A172 (cell line): ENCODE measurements at places on chromosomes 1 and 21. TPM values are rescaled to one million over a fixed set of nuclear protein-coding genes. Genes with fewer than 3 reads are reported as not detected.

The CFHR2 gene
- not detected in 2 replicates for total RNA-seq

The DPH5 gene
- 29.5 and 39.4 TPM in 2 replicates for total RNA-seq

The ASAP3 gene
- 19.7 and 19.9 TPM in 2 replicates for total RNA-seq

The VCAM1 gene
- 0.05 and 1.1 TPM in 2 replicates for total RNA-seq

The DRAXIN gene
- 4.0 and 7.0 TPM in 2 replicates for total RNA-seq

The GJA9 gene
- total RNA-seq, result not detected in 2 replicates

The PSEN2 gene
- total RNA-seq, result 45.7 and 46.0 TPM in 2 replicates

The MAB21L3 gene
- not detected in 2 replicates for total RNA-seq

The SIM2 gene
- 0.86 and 5.1 TPM in 2 replicates for total RNA-seq

The SMCP gene
- total RNA-seq, result not detected in 2 replicates

The FAM131C gene
- total RNA-seq, result 1.1 and 1.8 TPM in 2 replicates

The GUCA2B gene
- not detected in 2 replicates for total RNA-seq

The DVL1 gene
- total RNA-seq, result 47.7 and 58.2 TPM in 2 replicates

The ECE1 gene
- total RNA-seq, result 65.8 and 66.3 TPM in 2 replicates

The LCA5L gene
- total RNA-seq, result 2.7 and 3.4 TPM in 2 replicates

DNA sequence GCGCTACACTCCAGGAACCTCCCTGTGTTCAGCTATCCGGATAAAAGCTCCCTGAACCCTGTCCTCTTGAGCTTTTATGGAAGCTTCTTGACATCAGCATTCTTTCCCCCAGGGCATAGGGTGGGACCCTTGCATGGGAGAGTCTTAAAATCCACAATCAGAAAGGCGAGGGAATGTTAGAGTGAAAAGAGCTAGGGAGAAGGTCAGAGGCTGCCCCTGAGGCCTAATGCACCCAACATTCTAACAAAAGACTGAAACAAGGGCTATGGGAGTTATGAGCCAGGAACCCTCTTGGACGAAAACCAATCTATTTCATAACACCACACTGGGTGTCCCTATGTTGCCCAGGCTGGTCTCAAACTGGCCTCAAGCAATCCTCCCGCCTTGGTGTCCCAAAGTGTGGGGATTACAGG is 36.7 kb downstream of the NEK2 start:
- DNase-seq, result no peak

GRCh38 chr1:111512132-111512889 is 8.9 kb upstream of the ADORA3 start:
- DNase-seq, result no peak

- DNase-seq, result peak; percentile 56
These were observed 153.4 kb downstream of the FMN2 start for GRCh38 chr1:240244968-240245628.

- no peak for DNase-seq
These were observed 5.8 kb upstream of the ITGB2 start for GRCh38 chr21:44926331-44927101.

GRCh38 chr1:3918966-3919611 is 19.0 kb upstream of the C1orf174 start:
- no peak for DNase-seq

DNA sequence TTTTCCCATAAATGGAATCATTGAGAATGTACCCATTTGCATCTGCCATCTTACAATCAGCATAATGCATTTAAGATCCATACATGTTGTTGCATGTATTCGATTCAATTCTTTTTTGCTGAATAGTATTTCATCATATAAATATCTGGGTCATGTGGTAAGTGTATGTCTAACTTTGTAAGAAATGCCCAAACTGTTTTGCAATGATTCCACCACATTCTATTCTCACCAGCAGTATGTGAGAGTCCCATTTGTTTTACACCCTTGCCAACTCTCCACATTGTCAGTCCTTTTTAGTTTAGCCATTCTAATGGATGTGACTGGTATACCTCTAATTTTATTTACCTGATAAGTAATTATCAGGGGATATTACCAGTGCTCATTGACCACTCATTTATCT is 115.8 kb upstream of the PBX1 start:
- no peak for DNase-seq

- peak; percentile 58 for DNase-seq
These were observed 340.4 kb downstream of the USP25 start for GRCh38 chr21:16070207-16070651.

DNA sequence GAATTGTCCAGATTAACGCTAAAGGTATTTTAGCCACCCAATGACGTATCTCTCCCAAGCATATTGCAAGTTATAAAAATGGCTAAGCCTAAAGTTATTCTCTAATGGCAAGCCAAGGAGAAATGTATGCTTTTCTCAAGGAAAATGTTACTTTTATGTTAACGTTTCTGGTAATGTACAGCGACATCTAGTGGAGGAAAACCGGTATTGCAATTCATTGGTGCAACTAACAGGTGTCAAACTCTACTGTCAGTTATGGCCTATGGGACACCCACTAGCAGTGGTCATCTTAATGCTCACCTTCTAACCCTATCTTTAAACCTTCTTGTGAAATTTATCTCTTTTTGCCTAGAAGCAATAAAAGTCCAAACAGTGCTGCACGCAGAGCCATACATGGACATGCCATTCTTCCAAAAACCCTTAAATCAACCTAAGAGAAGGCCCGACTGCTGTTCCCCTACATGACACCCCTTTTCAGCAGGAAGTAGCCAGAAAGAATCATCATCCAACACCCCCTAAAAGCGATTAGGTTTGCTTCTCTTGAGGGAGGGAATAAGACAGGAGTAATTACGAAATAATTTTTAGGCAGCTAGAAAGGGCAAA is 68.7 kb upstream of the LRIF1 start:
- peak; percentile 25 for DNase-seq

GRCh38 chr1:154557939-154558719 is at the start of gene UBE2Q1:
TSS of gene UBE2Q1 (minus strand) at chr1:154558662. CDS start at chr1:154558553, 109 bp downstream.
- no peak for DNase-seq

GRCh38 chr1:7753641-7754040 is 17.5 kb upstream of the VAMP3 start:
- no peak for DNase-seq

DNA sequence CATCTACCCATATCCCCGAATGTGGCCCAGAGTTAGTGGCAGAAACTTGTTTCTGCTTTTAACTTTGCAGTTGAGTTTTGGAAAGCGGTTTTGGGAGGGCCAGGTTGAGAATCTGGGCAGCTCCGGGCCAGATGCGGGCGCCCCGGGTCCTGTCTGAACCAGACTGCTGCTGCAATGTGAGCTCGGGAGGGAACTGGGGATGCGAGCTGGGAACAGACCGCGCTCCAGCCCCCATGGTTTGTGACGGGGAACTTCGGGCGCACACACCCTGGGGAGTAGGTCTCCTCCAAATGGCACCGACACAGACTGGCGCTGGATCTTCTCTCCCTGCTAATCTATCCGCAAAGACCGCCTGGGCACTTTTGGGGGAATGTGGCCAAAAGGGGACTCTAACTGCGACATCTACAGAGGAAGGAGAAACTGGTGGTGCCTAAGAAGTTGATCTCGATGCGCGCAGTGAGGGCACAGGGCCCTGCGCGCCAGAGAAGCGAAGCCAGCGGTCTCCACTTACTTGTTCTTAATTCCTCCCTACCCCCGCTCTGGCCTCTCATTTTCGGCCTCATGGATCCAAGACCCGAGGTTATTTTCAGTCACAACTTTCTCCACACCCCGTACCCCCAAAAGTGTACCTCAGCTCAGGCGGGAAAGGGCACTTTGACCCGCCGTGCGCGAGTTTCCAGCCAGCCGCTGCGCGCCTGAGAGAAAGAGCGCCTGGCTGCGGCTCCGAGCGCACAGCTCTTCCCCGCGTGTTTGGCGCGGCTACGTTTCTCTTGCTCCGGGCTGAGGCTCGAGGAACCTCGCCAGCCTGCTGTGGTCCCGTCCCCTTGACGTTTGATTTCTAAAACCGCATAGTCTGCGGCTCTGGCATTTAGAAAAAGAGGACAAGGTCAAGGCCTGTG is 411.0 kb upstream of the ESRRG start:
- no peak for DNase-seq

GRCh38 chr1:25026304-25026703 is 96.2 kb upstream of the RUNX3 start:
- no peak for DNase-seq

GRCh38 chr21:42616446-42616845 is 37.0 kb upstream of the PDE9A start:
- DNase-seq, result no peak

DNA sequence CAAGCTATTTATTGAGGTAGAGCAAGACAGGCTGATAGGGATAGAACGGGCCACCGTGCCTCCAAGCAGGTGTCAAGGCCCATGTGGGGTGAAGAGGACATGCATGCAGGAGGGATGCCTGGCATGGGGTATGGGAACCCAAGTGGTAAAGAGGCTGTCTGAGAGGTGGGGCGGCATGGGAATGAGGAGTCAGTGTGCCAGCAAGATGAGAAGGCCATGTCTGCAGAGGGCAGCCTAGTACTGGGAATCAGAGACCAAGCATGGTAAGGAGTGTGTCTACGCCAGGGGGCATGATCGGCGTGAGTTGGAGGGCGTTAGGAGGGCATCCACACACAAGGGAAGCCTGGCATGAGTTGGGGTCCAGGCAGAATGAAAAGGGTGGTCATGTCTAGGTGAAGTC is 303.7 kb upstream of the PLD5 start:
- no peak for DNase-seq

DNA sequence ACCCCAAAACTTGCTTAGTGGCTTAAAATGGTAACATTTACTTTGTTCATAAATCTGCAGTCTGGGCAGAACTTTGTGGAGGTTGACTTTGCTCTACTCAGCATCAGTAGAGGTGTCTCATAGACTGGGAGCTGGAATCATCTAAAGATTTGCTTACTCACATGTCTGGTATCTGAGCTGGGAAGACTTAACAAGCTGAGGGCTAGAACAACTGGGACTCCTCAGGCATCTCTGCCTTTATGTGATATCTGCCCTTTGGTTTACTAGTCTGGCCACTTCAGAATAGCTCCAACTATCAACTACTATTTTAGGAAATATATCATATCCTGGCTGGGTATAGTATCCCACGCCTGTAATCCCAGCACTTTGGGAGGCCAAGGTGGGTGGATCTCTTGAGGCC is 82.5 kb downstream of the C4BPA start:
- peak; percentile 10 for DNase-seq

- DNase-seq, result no peak
These were observed 2.1 kb downstream of the HJV start for GRCh38 chr1:146019231-146020057.

- DNase-seq, result no peak
These were observed 41.8 kb upstream of the TTC22 start for GRCh38 chr1:54842963-54843362.

GRCh38 chr1:30274173-30274970 is 449.0 kb downstream of the MATN1 start:
- no peak for DNase-seq

GRCh38 chr1:113247355-113247754 is 143.0 kb upstream of the MAGI3 start:
- no peak for DNase-seq

DNA sequence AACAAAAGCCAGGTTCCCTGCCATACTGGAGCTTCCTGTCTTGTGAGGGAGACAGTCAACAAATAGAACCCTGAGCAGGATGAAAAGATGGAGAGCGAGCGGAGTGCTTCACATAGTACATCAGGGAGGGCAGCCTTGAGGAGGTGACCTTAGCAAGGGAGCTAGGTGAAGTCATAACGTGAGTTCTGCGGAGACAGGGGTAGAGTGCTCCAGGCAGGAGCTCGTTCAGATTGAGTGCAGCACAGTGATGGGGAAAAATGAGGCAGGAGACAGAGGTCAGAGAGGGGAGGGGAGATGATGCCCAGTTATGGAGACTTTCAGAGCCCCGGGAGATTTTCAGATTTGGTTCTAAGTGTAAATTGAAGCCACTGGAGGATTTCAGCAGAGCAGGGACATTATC is 15.3 kb upstream of the CLIC6 start:
- DNase-seq, result no peak

- peak; percentile 53 for DNase-seq
These were observed 205.1 kb downstream of the TRABD2B start for GRCh38 chr1:47791879-47792608.

GRCh38 chr1:1407636-1408318 is 684 bp upstream of the MRPL20 start:
- peak; percentile 7 for DNase-seq

DNA sequence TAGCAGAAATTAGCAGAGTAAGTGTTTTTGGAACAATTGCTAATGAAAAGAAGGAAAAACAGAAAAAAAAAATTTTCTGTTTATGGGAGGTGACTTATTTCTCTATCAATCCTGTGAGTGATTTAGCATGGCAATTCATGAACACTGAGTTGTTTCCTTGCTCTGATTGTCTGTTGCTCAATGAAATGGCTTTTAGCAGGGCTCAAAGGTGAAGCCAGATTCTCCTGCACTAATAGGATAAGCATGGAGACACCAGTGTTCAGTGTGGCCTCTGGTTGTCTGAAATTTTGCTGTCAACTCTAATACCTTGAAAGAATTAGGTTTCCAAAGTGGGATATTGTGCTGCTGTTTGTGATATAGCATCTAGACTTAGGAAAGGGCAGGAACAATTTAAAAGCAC is 15.8 kb downstream of the TRIM45 start:
- no peak for DNase-seq

GRCh38 chr1:15116966-15117365 is 36.6 kb upstream of the TMEM51 start:
- no peak for DNase-seq

DNA sequence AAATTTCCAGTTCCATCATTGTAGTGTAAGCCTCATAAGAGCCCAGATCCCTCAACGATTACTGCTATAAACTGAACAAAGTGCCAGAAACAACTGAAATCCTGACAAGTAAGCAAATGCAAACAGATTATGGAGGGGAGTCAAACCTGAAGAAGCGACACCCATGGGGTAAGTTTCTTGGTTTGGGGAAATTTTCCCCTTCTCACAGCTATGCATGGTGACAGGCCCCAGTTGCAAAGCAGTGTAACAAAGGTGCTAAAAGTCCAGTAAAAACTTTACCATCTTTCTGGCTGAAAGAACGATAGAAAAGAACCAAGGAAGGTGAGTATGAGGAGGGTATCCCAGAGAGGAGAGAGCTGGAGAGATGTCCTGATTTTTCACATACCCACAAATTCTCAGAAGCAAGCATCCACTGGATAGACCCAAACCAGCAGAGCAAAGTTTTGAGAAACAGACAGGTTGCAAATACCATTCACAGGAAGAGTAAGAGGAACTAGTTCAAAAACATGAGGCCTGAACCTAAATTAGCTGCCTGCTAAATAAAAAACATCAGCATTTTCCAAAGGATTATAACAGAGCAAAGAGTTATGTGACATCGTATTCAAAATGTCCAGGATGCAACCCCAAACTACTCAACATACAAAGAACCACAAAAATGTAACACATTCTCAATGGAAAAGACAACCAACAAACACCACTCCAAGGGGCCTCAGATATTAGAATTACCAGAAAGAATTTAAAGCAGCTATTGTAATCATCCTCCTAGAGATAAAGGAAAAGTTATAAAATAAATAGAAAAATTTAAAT is 14.5 kb downstream of the SCYL3 start:
- no peak for DNase-seq

DNA sequence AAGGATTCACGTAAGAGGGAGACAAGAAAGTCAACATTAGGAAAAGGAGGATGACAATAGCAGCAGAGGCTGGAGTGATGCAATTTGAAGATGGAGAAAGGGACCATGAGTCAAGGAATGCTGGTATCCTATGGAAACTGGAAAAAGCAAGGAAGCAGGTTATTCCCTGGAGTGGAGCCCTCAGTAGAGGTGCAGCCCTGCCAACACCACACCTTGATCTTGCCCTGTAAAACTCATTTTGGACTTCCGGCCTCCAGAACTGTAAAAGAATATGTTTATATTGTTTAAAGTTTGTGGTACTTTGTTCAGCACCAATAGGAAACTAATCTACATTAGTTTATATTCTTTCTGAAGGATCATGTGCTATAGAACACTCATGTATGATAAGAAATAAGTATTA is 19.6 kb upstream of the CLDN17 start:
- no peak for DNase-seq
